GM10248 (cell line): ENCODE measurements at places on chromosomes 2 and 18.

DNA sequence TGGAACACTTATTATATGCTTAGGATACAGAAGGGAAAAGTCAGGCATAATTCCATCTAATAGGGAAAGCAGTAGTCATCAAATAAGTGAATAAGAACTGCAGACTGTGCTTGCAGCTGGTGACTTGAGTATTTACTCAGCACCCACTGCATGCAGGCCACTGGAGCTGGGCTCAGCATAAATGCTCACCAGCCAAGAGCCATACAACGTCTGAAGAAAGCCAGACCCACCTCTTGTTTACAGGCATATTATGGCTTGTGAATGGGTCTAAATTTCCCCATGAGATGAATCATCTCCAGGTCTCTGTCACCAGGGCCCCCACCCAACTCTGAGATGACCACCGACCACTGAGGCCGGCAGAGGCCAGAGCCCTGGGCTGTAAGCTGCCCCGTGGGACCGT, 123.8 kb upstream of the PKDCC start:
- DNase-seq = no peak

DNA sequence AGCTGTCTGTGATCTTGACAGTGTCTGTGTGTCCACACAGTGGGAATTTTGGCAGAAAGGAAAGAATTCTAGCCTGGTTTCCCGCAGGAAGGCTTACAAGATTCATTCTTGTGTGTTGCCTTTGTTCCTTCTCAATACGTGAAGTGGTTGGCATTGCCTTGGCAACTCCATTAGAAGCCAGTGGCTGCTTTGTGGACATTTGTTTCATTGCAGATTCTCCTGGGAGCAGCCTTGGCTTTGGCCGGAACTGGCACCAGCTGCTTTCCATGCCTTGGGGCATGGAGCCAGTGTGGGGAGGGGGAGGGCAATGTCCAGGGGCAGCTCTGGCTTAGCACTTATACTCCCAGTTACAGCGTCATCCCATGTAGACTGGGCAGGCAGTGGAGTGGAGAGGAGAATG, 39.4 kb downstream of the KIF5C start:
- DNase-seq = no peak

DNA sequence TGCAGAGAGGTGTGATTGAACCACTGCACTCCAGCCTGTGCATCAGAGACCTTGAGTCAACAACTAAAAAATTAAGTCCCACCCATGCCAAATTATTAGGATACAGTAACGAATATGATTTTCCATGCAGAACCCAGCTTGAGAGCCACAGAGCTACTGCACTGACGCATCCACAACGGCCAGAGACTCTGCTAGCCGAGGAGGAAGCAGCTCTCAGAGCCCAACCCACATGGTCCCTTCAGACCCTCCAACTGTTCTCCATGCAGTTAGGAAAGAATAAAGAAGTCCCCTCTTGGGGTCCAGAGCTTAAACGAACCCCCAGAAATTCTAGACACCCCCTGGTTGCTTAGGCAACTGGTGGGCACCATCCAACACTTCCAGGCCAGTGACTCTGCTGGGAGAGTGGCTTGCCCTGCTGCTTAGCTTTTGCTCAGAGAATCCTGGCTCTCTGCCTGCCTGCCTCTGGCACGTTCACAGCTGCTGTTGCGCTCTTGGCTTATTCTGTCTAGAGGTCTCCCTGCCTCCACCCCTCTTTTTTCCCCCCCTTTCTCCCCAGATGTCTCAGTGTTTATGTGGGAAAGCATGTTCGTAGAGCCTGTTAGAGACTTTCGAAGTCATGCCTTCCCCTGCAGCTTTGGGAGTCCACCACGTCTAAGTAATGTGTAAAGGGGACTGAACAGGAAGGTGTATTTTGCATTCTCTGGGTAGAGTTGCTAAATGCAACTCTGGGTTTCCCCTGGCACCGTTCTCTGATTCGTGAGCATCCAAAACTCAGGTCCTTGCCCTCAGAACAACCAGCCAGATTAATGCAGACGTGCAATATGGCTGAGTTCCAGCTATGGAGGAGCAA, 26.0 kb upstream of the SP3 start:
- DNase-seq = peak; percentile 43

- DNase-seq = no peak
Observed at GRCh38 chr2:105418522-105418921, 19.7 kb upstream of the FHL2 start.

DNA sequence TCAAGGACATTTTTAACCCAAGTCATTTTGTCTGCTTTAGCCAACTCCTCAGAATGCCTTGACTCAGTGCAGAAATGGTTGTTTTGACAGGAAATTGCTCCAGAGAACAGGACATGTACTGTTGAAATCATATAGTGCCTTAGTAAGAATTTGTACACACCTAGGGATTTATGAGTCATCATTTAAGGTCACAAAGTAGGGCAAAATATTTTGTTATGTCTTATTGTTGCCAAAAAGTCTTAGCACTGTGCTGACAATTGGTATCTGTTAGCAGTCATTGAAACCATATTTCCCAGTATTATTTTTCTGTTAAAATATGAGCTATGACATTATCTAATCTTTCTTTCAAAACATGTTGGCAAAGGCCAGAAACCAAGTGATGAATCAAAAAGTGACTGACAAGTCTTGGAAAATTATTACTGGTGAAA, 104.5 kb downstream of the OSBPL6 start:
- no peak for DNase-seq

GRCh38 chr2:239220341-239220740, 180.5 kb downstream of the HDAC4 start:
- DNase-seq = no peak
